ENCODE measurements at places on chromosomes 2 and 18.

GRCh38 chr2:63721082-63721424 is 120.6 kb upstream of the UGP2 start:
- DNase-seq = no peak

- DNase-seq = no peak
These were observed 83.4 kb upstream of the PPP1CB start for GRCh38 chr2:28668106-28668814.

- DNase-seq = no peak
These were observed 34.4 kb upstream of the SMAD7 start for GRCh38 chr18:48985161-48985560.

- DNase-seq = no peak
These were observed 482.0 kb upstream of the DCC start for GRCh38 chr18:51857989-51858388.

- no peak for DNase-seq
These were observed 16.4 kb upstream of the C1QL2 start for GRCh38 chr2:119174993-119175347.

GRCh38 chr2:240558236-240558761 is 511 bp upstream of the ANKMY1 start:
- DNase-seq = no peak

DNA sequence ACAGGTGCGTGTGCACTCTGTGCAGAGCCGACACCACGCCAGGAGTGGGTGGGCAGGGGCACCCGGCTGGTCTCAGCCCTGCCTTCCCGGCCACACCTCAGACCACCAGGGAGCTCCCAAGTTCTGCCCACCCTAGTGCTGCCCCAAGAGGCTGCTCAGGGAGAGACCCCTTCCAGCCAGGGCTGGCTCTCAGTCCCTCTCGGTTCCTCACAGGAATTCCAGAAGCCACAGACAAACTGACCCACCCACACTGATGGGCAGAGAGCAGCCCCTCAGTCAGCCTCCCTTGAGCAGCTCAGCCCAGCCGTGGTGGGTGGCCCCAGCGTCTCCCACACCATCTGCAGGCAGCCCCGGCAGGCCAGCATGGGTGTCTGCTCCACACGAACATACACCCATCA is 33.8 kb downstream of the GPC1 start:
- no peak for DNase-seq

DNA sequence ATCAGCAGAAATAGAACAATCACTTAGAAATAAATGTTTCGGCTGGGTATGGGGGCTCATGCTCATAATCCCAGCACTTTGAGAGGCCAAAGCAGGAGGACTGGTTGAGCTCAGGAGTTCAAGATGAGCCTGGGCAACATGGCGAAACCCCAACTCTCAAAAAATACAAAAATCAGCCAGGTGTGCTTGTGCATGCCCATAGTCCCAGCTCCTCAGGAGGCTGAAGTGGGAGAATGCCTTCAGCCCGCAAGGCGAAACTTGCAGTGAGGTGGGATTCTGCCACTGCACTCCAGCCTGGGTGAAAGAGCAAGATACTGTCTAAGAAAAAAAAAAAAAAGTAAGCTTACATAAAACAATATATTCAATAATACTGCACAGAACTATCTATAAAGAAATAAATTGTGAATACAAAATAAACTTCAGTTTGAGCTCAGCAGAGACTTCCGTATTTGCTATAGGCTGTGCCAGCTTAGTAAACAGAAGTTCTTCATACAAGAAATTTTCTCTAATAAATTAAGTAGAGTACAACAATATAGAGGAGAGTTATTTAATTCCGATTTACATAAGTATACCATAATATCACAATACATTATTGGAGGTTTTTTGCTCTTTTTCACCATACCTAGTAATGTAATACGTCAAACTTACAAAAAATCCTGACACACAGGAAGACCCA is 43.6 kb downstream of the SRBD1 start:
- DNase-seq = no peak

- no peak for DNase-seq
These were observed 50.3 kb upstream of the ETAA1 start for GRCh38 chr2:67346718-67347407.

DNA sequence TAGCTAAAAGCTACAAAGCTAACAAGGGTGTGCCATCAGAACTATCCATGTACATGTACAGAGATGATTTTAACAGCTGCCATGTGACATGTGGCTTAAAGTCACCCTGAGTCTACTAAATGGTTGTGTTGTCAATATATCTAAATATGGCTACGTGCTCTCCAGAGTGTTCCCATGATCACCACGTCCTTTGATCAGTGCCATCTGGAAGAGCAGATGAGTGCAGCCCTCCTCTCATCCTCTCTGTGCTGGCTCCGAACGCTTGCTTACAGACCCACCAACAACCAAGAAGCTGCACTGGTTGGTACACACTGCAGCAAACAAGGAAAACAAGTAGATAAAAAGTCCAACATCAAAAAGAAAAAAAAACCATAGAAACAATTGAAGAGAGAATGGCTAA is 88.6 kb upstream of the NARS1 start:
- no peak for DNase-seq

DNA sequence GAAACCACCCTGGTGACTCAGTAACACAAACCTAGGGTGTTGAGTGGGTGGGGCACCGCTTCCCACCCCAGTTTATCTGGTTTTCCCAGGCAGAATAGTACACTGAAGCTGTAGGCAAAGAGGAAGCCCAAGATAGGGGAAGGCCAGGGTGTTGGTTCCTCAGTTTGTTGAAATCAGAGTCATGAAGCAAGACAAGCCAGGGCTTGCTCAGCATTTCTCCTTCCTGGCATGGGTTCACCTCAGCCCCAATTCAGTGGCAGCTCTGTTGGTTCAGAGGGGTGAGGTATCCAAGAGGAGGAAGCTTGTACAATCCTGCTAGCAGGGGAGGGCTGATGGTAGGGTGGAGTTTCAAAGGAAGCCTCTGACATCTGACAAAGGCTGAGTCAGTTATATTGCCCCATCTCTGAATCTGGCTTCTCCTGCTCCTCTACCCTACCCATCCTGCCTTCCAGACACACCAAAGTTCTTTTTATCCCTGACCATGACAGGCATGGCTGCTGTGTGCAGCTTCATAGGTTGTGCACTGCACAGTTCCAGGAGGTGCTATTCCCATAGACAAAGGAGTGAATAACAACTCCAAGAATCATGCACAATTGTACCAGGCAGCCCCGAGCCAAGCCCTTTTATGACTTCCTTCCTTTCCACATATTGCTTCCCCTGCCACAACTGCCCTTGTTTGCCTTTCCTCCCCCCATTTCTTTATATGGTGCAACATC is 24.9 kb upstream of the RAB10 start:
- no peak for DNase-seq

DNA sequence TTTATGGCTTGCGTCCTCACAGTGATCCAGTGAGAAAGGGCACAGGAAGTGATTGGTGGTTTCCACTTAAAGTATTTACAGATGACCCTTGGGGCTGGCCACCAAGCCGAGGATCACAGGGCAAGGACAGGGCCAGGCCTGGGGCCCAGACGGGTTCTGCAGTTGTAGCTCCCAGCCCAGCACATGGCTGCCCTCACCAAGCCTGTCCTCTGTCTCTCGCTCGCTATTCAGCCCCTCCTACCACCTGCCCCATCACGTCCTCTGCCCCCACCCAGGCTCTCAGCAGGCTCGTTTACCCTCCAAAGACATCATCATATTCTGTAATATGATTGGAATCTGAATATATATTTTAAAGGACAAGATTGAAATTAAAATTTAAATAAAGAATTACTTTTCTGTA is 246.0 kb downstream of the KLHL29 start:
- no peak for DNase-seq

DNA sequence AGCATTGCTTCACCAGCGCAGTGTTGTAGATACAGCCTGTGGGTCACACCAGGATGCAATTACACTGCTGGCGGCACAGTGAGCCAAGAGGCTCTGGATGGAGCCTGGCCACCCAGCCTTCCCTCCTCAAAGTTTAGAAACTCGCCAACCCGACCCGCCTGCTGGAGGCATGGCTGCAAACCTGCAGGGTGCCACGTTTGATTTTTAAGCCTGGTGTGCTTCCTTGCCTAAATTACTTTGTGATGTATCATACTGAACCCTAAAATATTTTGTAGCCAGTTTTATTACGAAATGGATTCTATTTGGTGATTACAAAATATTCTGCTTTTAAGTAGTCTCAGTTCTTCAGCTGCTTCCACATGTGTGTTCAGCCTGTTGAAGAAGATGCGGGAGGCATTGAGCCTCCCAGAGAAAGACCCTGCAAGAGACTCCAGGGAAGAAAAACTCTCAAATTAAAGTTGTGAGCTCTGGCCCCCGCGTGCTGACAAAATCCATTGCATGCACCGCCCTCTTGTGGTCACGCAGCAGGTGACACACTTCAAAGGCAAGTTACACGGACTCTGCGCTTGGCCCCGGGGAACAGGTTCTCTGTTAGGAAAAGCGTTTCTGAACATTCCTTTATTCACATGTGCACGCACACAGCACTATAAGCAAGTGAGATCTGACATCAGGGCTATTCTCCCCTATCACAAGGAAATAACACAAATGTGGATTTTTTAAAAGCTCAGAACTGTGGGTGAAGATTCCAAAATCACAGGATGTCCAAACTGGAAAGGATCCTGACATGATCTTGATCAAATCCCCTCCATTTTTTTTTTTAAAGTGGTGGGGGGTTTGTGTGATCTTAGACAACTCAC is 63.0 kb upstream of the TWIST2 start:
- no peak for DNase-seq

DNA sequence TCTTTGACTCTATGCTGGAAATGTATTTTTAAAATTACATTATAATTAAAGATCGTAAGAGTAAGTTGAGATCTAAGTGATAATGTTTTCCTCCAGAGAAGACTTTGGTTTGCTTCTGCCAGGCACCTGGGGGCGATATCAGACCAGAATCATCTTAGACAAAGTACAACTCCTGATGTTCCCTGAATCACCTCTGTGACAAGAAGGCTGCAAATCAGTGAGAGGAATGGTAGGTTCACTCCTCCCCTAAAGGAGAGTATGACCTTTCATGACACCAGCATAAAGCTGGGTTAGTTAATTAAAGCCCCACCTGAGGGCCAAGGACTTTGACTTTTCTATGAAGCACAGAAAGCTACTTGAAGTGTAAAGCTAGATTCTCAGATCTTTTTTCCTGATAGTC is 114.4 kb upstream of the DTNA start:
- no peak for DNase-seq

DNA sequence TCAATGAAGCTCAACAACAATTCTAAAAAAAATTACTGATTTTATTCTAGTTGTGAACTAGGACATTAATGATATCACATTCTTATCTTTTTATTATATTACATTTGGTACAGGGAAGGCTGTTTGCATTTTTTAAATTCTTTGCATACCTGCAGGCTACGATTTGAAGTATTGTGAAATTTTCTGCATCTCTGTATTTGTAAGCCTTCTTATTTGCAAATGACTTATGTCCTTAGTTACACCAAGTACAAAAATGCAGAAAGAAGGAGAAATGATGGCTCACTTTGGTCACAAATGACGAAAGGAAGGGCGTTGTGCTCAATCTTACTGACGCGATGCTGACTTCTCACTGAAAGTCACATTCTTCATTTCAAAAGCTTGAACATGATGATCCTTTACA is 227.5 kb upstream of the SOX11 start:
- DNase-seq = no peak

DNA sequence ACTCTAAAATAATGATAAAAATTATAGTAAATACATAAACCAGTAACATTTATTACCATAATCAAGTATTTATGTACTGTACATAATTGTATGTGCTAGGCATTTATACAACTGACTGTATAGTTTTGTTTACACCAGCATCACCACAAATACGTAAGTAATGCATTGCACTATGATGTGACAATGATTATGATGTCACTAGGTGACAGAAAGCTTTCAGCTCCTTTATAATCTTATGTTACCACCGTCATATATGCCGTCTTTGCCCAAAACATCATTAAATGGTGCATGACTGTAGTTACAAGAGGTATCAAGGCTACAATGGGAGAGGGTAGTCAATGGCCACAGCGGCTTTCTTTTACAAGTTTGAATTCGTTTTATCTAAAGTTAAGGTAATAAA is 60.1 kb downstream of the ICOS start:
- no peak for DNase-seq

- peak; percentile 50 for DNase-seq
These were observed 891 bp upstream of the FTCDNL1 start for GRCh38 chr2:199851883-199852282.

GRCh38 chr2:146244131-146244530 is 1600.7 kb upstream of the ACVR2A start:
- no peak for DNase-seq

GRCh38 chr2:11807156-11808015 is 61.0 kb downstream of the LPIN1 start:
- DNase-seq = no peak

Data from NCI-H2029 treated with DMSO at 0.1 percent for 48 hours (cell line).